Activated CD8-positive, alpha-beta memory T cell treated with anti-CD3 and anti-CD28 coated beads for 48 hours (primary cell): ENCODE measurements at places on chromosomes 3 and 15.

DNA sequence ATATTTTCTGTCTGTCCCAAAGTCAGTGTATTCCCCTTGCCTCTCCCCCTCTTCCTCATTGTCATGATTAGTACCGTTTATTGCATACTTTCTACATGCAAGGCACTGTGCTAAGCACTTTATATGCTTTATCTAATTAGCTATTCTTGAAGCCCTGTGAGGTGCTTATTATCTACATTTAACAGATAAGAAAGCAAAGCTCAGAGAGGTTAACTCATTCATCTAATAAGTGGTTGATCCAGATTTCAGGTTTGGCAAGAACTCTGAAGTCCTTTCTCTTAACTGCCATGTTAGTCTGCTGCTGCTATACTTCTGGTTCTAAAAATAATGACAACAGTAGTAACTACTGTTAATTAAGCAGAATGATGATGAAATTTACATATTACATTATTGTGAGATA, 13.5 kb downstream of the IQGAP1 start:
- DNase-seq, result no peak

- DNase-seq, result no peak
Observed at GRCh38 chr3:194167480-194168282, 31.7 kb downstream of the HES1 start.

GRCh38 chr3:187295316-187296034, 3.9 kb upstream of the MASP1 start:
- no peak for DNase-seq

DNA sequence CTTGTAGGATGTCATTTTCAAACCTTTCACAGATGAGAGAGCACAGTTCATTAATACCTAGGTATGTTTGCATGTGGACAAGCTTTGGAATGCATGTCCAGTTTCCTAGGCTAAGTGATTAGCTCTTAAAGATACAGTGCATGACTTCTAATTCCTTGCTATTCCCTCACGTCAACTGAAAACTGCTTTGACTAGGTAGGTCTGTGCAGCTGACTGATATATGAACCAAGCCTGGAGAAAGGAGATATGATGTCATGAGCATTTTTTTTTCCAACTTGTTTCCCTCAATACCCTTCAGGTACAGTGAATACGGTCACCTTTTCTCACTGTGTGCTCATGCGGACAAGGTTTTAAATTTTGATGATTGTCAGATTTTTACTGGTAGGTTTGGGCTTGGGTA, 41.6 kb upstream of the TASOR start:
- no peak for DNase-seq

- DNase-seq, result no peak
Observed at GRCh38 chr3:59981377-59981776, 931.6 kb upstream of the CFAP20DC start.

- no peak for DNase-seq
Observed at GRCh38 chr3:178002113-178002512, 534.1 kb upstream of the KCNMB2 start.

DNA sequence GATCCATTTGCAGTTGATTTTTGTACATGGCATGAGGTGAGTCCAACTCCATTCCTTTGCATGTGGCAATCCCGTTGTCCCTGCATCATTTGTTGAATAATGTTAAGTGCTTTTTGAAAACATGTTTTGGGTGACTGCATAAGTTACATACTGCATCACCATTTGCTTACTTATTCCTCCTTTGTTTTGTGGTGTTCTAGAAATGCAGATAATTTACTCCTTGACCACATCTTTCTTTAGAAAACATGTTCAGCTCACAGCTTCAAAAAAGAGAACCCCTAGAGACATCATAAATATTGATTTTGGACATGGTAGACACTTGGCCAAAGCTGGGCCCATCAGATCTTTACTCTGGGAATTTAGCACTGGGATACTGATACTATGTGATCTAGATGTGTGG, 135.3 kb upstream of the DAZL start:
- no peak for DNase-seq

GRCh38 chr3:37140899-37141541, 33.4 kb downstream of the LRRFIP2 start:
- no peak for DNase-seq

- no peak for DNase-seq
Observed at GRCh38 chr3:14208977-14209394, 30.4 kb downstream of the LSM3 start.

- no peak for DNase-seq
Observed at GRCh38 chr3:112627419-112627818, 13.5 kb downstream of the CCDC80 start.

GRCh38 chr3:197393711-197394110, 95.3 kb upstream of the DLG1 start:
- no peak for DNase-seq

GRCh38 chr3:172751175-172751704, 714 bp downstream of the ECT2 start:
- DNase-seq, result no peak

DNA sequence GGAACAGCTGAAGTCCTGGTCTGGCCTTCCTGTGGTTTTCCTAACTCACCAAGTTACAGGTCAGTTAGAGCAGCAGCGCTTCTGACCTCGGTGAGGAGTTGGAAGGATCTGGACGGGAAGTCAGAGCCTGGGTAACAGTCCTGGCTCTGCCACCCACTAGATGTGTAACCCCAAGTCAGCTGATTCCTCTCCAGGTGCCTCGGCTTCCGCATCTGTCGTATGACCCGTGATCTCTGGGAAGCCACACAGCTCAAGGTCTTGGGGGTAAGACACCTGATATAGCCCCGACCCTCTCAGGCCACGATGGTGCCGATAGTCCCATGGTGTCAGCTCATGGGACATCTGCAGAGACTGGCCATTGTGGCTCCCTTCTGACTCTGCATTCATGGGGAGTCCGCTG, 8.3 kb upstream of the PIGZ start:
- DNase-seq, result no peak

GRCh38 chr3:168884353-168884903, 779.1 kb downstream of the MECOM start:
- DNase-seq, result no peak

DNA sequence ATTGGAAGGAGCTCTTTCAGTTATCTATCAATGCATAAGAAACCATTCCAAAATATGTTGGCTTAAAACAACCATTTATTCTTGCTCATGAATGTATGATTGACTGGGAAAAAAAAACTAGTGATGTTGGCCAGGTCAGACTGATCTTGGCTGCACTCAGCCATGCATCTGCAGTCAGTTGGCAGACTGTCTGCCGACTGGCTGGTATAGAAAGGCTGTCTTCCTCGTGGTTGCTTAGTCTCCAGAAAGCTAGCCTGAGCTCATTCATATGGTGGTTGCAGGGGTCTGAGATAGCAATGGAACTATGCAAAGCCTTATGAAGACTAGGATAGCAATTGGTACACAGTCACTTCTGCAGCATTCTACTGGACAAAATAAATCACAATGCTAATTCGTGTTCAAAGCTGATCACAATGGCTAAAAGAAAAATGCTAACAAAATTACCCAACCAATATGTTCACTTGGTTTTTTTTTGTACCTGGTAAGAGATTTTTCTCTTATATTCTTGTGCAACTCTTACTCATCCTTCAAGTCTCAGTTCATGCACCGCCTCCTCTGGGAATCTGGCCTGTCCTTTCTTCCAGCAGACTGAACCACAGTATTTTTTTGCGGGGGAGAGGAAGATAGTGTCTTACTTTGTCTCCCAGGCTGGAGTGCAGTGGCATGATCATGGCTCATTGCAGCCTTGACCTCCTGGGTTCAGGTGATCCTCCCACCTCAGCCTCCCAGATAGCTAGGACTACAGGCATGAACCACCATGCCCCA, 126.8 kb downstream of the KCNAB1 start:
- no peak for DNase-seq

DNA sequence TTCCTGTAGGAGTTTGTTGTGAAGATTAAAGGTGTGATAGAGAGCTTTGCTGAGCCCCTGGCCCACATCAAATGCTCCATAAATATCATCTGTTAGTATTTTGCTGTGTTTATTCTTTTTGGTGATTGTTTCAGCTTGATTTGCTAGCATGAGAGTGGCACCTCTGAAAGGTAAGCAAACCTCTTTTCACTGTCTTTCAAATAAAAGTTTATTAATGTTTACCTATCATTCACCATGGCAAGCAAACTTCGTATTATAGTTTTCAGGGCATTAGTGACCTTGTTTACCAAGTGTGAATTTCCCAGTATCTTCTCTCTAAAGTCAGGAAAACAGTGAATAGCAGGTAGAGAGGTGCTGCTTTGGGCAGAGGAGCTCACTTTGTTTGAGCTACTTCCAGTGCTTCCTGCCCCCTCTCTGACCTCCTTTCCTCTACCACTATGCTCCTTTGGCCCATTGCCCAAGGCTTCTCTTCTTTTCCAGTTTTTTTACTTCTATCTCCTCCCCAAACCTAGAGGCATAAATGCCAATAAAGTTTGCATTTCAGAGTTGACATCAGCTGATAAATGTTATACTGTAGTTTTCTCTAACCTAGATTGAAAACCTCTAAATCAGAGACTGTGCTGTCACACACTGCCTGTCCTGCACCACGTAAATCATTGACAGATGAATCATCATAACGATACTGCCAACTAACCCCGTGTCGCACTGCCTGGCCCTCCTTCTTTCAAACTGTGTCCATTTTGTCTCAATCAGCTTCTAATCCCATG, 569.0 kb downstream of the TUSC7 start:
- no peak for DNase-seq

DNA sequence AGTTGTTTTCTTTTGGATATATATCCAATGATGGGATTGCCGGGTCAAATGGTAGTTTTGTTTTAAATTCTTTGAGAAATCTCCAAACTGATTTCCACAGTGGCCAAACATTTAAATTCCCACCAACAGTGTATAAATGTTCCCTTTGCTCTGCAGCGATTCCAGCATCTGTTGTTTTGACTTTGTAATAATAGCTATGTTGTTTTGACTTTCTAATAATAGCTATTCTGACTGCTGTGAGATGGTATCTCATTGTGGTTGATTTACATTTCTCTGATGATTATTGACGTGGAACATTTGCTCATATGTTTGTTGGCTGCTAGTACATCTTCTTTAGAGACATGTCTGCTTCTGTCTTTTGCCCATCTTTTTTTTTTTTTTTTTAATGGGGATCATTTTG, 332.2 kb upstream of the GBE1 start:
- DNase-seq, result no peak

DNA sequence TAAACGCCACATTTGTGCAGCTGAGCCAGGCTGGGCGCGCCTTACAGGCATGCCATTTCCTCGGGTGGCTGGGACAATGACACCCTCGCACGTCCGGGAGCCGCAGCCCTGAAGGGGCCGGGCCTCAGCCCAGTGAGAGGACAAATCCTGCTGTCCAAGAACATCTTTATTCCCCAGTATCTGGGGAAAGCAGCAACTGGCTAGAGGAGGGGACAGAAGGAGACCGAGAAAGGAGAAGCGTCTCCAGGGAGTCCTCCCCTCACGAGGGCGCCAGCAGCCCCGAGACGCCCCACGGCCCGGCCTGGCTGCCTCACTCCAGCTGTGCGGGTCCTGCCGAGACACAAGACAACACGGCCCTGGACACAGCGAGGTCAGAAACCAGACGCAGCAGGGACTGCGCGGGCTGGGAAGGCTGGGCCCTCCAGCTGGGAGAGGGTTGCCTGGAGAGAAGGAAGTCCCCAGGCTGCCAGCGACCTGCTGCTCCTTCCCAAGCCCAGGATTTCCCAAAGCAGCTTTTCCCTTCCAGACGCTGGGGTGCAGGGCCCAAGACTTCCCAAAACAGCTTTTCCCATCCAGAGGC, 130.2 kb downstream of the CHSY1 start:
- no peak for DNase-seq

GRCh38 chr3:9216736-9217135, 32.7 kb downstream of the SRGAP3 start:
- DNase-seq, result no peak

DNA sequence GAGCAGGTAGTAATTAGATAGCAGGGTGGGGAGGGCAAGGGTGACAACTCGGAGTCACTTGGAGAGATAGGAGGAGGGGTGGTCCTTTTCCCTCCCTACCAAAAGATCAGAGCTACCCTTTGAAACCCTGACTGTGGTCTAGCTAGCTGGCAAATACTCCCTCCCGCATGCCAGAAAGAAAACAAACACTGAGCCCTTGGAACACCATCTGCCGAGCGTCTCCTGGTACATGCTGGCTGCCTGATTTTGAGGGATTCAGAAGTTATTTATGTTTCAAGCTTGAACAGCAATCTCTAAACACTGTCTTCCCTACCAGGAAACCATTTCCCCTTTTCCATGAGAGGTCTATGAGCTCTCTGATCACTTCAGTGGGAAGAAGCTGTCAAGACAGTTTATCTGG, 291.6 kb upstream of the CFAP20DC start:
- DNase-seq, result no peak

DNA sequence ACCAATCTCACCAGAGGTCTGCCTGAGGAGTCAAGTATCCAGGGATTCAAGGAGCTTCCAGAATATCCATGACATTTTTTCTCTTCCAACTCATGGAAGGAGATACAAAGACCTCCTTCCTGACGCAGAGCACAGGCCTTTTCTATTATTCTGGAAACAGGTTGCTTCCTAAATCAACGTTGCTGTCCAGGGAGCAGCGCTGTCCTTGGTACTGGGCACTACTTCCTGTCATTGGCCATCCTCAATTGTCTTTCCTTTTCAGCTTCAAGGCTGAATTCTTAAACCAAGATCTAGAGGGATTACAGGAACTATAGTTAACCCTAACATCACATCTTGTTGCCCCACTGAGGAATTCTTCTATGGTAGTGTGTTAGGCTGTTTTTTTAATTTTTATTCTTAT, 50.4 kb upstream of the TBC1D21 start:
- DNase-seq, result no peak

GRCh38 chr15:55360256-55360655, 41.2 kb downstream of the PIGB start:
- DNase-seq, result no peak

DNA sequence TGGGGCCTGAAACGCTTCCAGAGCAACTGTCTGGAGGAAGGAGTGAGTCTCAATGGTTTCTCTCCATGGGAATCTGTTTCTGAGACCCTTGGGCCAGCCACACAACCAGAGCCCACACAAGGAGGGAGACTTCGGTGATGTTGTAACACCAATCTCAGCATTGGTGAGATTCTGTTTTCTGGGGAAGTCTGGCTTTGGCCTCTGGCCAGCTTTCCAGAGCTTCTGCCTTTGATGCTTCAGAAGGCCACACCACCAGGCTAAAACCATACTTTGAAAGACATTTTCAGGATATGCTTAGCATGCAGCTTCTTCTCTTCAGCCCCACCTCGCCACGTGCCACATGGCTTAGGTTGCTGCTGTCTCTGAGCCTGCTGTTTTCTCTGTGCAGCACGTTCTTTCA, 3.6 kb upstream of the EEFSEC start:
- no peak for DNase-seq

GRCh38 chr3:143514874-143515273, 333.4 kb downstream of the SLC9A9 start:
- no peak for DNase-seq

DNA sequence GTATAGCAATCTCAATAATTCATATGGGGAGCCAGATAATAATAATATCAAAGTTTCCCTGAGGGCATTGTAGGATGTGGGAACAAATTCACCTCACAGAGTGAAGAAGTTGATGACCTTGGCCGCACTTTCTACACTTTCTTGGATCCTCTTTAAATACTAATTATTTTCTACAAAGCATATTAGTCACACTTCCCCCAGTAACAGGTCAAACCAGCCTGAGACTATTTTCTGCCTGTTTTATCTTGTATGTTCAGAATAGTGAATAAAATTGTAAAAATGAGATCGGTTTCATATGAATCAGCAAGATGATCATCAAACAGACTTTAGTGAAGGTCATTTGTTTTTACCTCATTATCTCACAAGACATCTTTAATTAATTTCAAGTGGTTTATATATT, 2.3 kb upstream of the OR5K3 start:
- DNase-seq, result no peak

GRCh38 chr3:142940000-142940399, 23.5 kb downstream of the PAQR9 start:
- DNase-seq, result no peak

- no peak for DNase-seq
Observed at GRCh38 chr3:179081885-179082284, 10.3 kb upstream of the ZMAT3 start.
